CD4-positive, alpha-beta T cell treated with Interleukin-17A for 1 hour (primary cell): ENCODE measurements at places on chromosomes 5 and 9.
A peak's percentile ranks its signal among the peaks of the same experiment; 100 is the strongest.

DNA sequence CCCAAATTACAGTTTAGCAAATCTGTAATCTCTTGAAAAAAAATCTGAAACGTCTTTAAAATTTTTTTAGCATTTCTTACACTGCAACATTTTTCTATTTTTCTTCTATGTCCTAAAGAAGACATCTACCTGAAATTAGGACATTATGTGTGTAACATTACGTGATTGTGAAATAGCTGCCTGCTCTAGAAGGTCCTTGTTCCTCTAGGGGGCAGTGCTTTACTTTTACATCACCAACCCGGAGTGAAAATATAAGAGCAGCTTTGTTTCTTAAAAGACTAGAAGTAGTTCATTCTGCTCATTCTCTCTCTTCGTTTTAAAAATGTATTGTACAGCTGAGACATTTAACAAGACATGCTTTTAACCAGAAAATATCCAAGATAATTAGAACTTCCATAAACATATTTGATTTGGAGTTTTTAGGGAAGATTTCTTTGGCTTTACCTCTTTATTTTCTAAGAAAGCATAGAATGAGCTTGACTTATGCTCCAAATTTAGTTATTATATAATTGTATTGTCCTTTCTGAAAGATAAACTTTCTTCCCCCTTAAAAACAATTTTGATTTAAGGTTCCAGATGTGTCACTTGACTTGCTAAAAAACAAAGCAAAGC, 48.1 kb upstream of the RIOK2 start:
- DNase-seq: peak; percentile 61

- no peak for DNase-seq
These were observed 11.6 kb upstream of the RFK start for GRCh38 chr9:76405868-76406267.

DNA sequence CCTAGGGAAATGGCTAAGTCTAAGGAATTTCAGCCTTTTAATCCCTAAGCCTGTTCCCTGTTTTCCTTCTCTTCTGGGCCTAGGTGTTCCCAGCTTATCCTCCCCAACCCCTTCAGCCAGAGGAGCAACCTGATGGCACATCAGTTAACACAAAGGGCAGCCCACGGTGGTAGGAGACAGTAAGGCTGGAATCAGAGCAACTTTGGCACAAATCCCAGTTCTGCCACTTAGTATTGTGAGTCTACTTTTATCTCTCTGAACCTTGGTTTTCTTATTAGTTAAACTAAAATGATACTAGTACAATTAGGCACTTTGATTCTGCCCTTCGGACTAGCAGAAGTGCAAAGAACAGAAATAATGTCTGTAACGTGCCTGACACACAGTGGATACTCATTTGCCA, 246.8 kb downstream of the SAXO1 start:
- DNase-seq: no peak

DNA sequence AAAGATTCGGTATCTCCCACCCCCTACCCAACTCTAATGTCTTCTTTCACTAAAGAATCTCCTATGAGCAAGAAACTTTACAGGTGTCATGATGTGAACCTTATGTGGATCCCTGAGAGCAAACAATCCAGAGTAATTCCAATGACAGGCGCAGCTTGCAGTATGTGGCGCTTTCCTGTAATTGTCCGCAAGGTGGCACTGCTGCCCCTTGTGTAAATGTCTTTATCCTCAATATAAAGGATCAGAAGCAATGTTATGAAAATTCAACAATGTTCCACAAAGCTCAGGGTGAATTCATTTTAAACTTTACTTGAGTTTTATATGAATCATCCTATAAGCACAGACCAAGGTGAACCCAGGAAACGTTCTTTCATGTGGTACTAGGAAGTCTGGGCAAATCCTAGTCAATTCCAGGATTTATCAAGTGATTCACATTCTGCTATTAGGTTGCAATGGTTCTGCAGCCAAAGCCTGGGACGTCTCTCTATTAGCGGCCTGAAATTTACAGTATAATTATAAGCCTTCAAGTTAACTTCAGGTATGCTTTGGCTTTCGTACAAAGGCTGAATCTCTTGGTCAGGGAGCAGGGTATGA, 113.7 kb downstream of the TRPM6 start:
- peak; percentile 77 for DNase-seq

DNA sequence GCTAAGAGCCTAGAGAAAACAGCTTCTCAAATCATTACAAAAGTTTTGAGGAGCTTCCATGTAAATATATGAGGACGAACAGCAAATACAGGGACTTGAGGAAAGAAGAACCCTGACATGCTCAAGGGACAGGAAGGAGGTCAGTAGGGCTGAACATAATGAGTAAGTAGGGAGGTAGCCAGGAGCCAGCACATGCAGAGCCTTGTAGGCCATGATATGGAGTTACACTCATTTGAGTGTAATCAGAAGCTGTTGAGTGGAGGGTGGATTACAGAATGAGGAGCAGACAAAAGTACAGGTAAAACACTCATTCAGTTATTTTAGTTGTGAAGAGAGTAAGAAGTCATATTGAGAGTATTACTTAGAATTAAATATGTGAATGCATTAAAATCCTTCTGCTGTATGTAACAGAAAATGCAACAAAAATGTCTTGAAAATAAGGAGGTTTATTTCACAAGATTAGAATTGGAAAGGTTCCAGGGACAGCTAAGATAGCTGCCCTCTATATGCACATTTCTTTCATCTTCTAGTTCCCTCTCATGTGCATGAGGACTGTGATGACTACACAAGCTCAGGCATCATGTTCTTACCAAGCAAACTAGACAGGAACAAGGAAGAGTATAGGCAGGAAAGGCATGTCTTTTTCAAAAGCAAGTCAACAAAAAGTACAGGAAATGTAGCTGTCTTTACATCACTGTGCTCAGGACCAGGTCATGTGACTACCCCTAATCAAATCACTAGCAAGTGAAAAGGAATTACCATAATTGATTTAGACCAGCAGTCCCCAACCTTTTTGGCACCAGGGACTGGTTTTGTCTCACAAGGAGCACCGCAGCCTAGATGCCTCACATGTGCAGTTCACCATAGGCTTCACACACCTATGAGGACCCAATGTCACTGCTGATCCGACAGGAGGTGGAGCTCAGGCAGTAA, 87.2 kb downstream of the TMEM232 start:
- no peak for DNase-seq

DNA sequence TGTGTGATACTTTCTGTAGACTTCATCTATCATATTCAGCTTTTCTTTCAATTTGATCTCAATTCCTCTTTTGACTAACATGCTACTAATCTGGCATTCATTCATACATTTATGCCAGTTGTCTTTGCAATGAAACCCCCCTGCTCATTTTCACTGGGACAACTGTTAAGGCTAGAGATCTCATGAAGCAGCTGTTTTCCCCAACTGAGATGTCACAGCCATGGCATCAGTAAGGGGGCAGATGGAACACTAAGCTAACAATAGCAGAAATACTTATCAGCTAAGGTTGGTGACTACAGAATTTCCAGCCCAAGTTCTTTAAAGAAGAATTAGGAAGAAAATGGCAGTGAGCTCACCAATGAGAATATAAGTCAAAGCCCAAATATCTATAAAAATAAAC, 9.4 kb downstream of the TMED7 start:
- no peak for DNase-seq

DNA sequence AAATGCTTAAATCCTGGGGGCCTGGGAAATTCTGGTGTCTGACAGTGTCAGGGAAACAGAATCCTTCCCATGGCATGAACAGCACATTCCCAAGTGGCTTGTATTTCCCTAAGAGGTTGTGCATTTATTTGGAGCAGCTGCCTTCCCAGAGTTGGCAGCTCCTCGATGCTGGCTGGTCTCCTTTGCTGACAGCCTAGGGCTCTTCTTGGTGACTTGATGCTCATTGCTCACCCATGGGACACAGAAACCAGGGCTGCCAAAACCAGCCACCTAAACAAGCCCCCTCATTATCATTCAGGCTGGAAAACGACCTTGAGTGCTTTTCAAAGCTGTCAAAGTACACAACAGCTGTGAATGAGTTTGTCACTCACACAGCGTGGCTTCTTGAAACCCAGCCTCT, 24.2 kb downstream of the ENHO start:
- no peak for DNase-seq

GRCh38 chr5:96812851-96813250, 5.1 kb upstream of the ERAP1 start:
- no peak for DNase-seq

- DNase-seq: no peak
These were observed 52.3 kb upstream of the RARS1 start for GRCh38 chr5:168434001-168434400.

DNA sequence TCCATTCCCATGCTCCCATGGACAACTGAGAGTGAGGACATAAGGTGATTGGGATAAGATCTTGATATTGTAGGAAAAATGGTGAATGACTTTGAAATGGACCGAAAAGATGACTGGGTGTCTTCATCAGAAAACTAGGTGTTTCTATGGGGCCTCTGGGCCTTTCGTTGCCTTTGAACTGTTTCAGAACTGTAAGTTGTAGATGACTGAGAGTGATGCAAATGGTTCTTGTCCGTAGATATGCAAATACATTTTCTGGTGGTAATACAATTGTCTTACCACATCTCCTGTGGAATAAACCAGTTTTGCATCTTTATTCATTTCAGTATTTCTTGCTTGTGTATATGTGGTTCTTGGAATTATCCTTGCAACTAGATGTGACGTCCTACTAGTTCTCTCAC, 16.0 kb upstream of the TEX48 start:
- no peak for DNase-seq

GRCh38 chr5:123000731-123001130, 35.8 kb downstream of the PPIC start:
- no peak for DNase-seq

DNA sequence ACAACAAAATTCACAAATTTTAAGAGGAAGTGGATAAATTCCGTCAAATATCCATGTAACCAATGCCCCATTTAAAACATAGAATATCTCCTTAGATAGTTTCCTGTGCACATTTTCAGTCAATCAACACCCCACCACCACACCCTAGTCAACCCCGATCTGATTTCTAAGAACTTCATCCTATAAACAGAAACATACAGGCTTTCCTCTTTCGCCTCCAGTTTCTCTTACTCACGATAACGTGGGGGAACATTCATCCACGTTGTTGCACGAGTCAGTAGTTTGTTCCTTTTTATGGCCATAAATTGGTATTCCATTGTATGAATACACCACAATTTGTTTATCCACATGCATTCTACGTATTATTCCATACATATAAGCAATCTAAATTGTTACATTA, 35.6 kb upstream of the TRIO start:
- DNase-seq: no peak

GRCh38 chr9:130159057-130159456, 13.1 kb upstream of the NCS1 start:
- DNase-seq: no peak
